ENCODE measurements at places on chromosomes 12 and 14.
A peak's percentile ranks its signal among the peaks of the same experiment; 100 is the strongest.

- no peak for DNase-seq
Measured at GRCh38 chr14:44341116-44341515, 166.0 kb downstream of the FSCB start.

DNA sequence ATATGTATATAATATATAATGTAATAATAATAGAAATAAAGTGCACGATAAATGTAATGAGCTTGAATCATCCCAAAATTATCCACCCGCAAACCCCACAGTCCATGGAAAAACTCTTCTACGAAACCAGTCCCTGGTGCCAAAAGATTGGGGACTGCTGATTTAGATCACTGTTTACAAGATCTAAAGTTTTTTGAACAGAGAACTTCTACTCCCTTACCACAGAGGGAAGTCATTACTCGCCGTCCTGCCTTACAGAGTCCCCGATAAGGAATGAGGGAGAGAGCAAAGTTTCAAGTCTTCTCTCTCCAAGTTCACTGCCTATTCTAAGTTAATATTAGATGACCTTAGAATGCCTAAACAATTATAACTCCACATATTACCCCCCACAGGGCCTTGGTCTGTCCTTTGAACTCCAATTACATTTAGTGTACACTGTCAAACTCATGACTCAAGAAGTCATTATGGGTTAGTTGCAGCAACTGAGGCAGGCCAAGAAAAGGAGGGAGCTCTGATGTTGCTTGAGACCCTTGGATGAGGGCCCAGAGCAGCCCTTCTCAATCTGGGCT is 21.8 kb upstream of the DHRS4 start:
- no peak for DNase-seq

DNA sequence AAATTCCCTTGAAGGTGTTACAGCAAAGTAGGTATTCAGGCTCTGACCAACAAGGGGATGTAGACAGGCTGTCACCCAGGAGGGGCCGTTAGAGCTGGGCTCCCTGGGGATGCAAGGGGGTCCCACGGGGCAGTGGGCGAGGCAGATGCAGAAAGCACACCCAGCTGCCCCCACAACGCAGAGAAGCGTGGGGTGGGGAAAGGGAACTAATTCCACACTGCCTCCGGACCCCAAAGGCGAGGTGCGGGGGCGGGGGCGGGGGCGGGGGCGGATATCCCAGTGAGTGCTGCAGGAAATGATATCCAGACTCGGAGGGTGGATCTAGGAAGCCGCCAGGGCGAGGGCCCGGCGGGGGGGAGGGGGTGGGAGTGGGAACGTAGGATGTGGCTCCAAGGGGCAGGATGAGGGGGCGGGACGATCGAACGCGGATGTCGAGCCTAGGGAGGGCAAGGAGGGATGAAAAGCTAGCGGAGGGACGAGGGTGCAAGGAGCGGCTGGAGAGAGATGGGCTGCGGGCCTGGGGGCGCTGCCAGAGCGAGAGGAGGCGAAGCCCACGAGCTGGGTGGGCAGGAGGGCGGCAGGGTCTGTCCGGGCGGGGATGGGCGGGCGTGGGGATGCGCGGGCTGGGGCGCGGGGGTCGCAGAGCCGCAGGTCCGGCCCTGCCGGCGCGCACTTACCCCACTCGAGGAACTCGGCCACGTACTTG is 874 bp downstream of the CDC42BPB start:
- DNase-seq, result no peak

DNA sequence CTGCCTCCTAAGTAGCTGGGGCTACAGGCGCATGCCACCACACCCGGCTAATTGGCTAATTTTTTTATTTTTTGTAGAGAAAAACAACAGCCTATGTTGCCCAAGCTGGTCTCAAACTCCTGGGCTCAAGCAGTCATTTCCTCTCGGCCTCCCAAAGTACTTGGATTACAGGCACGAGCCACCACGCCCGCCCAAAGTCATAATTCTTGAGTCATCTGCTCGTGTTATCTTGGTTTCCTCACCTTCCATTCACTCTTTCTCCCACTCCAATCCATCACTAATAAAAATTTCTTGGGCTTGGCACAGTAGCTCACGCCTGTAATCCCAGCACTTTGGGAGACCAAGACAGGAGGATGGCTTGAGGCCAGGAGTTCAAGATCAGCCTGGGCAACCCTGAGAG is 32.0 kb downstream of the ITGA7 start:
- no peak for DNase-seq

GRCh38 chr12:4296751-4297150 is 23.2 kb downstream of the CCND2 start:
- DNase-seq, result no peak

GRCh38 chr12:92639017-92639416 is 63.8 kb upstream of the PLEKHG7 start:
- DNase-seq, result no peak

GRCh38 chr12:26701604-26702215 is 131.3 kb downstream of the ITPR2 start:
- DNase-seq, result no peak

DNA sequence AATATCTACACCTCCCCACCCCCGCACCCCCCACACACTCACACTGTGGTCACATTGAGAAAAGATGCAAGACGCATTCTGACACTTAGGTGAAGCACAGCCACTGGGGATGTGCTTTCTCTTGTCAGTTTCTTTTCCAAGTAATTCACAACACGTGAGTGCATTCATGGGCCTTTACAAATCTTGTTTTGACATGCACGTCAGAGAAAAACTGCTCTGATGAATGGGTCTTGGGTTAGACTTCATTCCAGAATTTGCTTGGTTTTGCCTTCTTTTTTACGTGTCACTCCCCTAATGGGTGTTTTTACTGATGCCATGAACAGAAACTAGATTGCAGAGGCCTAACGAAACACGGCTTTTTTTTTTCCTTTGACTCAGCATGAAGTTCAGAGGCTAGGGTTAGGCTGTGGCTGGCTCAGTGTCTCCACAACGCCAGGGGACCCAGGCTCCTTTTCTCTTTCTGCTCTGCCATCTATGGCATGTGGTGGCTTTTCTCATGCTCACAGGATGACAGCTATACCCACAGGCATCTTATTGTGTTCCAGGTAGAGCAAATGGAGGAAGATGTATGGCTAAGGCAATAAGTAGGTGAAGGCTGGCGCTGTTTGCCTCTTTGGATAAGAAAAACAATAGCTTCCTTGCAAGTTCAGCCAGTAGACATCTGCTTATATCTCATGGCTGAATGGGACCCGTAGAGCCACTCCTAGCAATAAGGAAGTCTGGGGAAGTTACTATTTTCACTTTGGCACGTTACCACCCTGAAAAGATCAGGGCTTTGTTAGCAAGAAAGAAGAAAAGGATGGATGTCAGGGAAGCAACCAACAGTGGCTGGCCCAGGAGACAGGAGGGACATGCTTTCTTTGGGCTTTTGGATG is 253.3 kb downstream of the SLC15A4 start:
- DNase-seq, result no peak

DNA sequence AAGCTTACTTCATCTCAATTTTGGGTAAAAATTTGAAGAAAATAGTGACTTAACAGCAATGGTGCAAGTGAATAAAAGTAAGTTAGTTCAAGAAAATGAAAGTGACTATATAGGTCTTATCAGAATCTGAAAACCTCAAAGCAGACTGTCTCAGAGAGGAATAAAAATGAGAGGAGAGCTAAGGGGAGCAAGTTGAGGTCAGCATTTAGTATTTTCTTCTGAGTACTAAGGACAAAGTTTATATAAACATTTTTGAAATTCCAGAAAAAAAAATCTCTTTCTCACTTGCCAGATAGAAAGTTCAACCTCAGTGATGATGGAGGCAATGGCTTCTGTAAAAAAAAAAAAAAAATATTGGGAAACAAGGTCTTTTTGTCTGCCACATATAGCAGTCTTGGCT is 414.1 kb downstream of the NPAS3 start:
- no peak for DNase-seq

- DNase-seq, result no peak
Measured at GRCh38 chr14:104926619-104927431, 2.1 kb downstream of the PLD4 start.

- DNase-seq, result no peak
Measured at GRCh38 chr12:16350682-16351081, 3.2 kb downstream of the MGST1 start.

- no peak for DNase-seq
Measured at GRCh38 chr12:82682326-82682725, 4.4 kb upstream of the TMTC2 start.

DNA sequence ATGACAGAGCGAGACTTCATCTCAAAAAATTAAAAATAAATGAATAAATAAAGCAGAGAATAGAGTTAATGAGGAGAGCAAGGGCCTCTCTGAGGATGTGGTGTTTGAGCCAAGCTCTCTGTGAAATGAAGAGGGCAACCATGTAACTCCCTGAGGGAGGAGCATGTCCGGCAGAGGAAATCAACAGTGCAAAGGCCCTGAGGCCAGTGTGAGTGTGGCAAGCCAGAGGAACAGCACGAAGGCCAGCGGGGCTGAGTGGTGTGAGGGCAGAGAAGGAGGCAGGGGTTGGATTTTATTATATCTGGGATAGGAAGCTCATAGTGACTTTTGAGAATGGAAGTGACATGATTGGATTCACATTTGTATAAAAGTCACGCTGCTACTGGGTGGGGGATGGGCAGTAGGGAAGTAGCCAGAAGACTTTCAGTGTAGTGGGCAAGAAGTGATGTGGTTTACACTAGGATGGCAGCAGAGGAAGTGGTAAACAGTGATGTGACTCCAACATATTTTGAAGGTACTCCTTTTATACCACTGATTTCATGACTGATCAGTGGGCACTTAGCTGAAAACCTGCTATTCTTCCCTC is 10.3 kb upstream of the LRP1-AS start:
- no peak for DNase-seq

- no peak for DNase-seq
Measured at GRCh38 chr12:76308866-76309265, 39.3 kb downstream of the BBS10 start.

DNA sequence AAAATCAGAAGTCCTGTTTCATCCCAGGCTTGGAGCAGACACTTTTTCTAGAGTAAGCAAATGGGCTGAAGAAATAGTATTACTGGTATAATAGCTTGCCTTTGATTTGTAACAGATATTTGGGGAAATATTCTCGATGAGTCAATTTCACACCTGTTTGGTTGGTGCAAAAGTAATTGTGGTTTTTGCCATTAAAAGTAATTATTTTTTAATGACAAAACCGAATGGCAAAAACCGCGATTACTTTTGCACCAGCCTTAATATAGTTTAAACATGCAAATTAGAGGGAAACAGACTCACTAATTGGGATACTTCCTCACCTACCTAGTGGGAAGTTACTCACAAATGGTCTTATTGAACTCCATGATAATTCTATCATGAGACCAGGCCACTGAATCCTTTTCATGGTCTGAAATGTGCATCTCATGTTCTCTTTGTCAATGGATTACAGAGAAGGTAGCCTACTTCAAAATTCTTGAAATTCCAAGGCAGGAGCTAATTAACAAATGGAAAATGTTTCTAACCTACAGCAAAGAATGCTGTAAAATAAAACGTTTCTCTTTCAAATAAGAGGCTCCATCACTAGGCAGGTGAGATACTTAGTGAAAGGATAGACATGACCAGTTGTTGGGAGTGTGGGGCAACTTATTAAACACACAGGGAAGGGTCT is 391.3 kb downstream of the EMP1 start:
- no peak for DNase-seq

DNA sequence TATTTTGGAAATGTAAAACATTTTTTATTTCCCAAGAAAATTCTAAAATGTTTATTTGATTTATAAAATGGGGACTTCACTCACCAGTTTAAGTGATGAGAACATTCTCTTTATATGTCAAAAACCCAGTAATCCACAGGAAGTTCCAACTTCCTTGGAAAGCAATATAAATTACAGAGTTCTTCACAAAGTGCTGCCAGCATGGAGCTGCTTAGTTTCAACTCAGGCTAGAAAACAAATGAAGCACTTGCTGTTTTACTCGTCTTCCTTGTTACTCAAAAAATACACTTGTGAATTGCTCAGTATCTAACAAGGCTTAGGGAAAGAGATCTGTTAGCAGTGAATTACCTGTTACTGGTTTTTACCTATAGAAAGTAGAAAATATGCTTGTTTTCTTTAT is 942.7 kb upstream of the MDGA2 start:
- no peak for DNase-seq

GRCh38 chr14:105205673-105206208 is 24.6 kb upstream of the NUDT14 start:
- DNase-seq, result no peak

DNA sequence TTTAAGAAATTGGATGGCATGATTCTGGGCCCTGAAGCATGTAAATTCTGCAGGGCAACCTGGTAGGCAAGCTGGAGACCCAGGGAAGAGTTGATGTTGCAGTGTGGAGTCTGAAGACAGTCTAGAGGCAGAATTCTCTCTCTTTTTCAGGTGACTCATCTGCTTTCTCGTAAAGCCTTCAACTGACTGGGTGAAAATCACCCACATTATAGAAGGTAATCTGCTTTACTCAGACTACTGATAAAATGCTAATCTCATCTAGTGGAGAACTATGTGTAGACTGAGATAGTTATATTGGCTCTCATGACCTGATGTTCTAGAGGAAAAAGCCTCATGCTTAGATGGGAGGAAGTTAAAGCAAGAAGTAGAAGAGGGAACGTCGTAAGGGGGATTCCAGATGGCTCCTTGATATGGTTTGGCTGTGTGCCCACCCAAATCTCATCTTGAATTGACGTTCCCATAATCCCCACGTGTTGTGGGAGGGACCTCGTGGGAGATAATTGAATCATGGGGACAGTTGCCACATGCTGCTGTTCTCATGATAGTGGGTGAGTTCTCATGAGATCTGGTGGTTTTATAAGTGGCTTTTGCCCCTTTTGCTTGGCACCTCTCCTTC is 723.8 kb downstream of the BCL11B start:
- DNase-seq, result peak; percentile 11

DNA sequence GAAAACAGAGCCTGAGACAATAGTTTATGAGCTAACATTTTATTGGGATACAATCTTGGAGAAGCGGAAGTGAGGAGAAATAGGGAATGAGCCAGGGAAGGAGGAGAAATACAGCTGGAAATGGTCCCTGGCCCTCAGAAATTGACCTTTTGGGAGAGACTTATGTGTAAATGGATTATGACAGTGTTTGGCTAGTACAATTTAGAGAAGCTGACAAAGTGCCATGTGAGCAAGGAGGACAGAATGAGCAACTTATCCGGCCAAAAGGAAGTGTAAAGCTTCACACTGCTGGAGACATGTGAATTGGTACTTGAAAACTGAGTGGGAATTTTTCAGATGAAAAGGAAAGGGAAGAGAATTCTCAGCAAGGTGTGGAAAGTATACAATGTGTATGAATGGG is 2.9 kb downstream of the GLIPR1 start:
- DNase-seq, result no peak

- no peak for DNase-seq
Measured at GRCh38 chr12:65597527-65597926, 226.8 kb upstream of the HMGA2 start.

DNA sequence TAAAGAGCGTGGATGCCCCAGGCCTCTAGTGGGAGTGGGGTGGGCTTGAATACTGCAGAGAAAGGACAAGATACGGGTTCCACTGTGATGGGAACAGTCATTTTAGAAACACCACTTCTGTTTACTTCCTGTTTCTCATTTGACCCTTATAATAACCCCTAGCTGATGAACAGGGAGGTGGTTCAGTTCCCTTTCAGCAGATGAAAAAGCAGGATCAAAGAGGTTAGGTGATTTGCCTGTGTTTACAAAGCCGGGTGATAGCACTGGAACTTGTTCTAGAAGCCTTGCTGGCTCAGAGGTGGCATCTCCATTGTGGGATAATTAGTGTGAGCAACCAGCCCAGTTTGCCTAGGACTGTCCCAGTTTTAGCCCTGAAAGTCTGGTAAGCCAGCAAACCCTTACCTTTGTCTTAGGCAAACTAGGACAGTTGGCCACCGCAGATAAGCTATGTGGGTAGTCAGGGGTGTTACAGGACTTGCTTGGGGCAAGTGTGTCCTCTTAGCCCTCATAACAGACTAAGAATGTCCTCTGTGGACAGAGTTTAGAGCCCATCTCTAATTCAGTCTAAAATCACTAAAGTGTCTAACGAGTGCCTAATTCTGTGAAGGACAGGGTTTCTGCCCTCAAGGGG is 7.5 kb upstream of the LRP1-AS start:
- no peak for DNase-seq

All from activated CD4-positive, alpha-beta T cell treated with anti-CD3 and anti-CD28 coated beads for 4 hours (primary cell).